Pons (tissue), 1 donor: ENCODE measurements at places on chromosomes 3 and 15.

GRCh38 chr3:154125378-154126030 is 4.3 kb downstream of the ARHGEF26 start:
- DNase-seq: no peak

DNA sequence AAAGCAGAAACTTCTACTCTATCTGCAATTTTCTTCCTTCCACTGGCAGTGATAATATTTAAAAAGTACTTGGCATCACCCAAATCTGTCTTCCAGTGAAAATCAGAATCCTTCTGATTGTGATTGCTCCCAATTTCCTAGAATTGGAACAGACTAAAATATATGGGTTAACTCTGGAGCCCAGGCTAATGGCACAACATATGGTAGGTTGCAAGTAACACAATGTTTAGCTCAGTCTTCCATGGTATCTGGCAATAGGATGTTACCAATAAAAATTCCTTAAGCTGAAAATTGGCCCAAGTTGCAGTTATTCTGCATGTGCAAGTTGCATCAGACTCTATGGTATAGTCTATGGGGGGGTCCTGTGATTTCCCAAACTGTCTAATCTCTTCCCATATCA is 273.5 kb upstream of the ADAMTS9 start:
- no peak for DNase-seq

DNA sequence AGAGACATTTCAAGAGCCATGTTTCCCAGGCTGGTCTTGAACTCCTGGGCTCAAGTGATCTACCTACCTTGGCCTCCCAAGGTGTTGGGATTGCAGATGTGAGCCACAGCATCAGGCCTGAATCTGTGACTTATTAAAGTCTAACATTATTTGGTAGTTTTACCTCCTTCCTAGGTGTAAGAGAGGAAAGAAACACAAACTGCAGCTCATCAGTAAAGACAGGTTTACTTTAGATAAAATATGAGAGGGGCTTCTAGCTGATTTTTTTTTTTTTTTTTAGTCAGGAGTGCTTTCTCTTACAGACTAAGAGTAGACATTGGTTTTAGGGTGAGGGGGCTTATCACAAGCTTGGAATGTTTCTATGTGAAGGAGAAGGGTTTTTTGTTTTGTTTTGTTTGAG is 63.9 kb upstream of the RNU6-1 start:
- DNase-seq: no peak

DNA sequence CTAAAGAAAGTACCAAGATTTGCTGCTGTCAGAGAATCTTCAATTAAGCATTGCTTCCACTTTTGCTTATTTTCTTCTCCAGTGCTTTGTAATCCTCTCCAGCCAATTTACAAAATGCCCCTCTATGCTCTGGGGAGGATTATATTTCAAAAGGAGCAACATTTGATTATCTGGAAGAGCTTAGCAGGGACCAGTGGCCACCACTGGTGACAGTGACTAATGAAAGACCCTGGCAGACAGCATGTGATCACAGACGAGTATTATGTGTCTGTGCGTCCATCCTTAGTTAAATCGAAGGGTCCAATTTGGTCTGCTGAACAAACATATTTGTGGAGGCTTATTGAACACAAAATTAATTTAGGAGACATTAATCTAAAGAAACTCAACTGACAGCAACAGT is 152.6 kb downstream of the ZNF621 start:
- DNase-seq: no peak
